Hypothalamus (tissue), 51 donors: ENCODE measurements at places on chromosomes 6 and 20.
A peak's percentile ranks its signal among the peaks of the same experiment; 100 is the strongest.

DNA sequence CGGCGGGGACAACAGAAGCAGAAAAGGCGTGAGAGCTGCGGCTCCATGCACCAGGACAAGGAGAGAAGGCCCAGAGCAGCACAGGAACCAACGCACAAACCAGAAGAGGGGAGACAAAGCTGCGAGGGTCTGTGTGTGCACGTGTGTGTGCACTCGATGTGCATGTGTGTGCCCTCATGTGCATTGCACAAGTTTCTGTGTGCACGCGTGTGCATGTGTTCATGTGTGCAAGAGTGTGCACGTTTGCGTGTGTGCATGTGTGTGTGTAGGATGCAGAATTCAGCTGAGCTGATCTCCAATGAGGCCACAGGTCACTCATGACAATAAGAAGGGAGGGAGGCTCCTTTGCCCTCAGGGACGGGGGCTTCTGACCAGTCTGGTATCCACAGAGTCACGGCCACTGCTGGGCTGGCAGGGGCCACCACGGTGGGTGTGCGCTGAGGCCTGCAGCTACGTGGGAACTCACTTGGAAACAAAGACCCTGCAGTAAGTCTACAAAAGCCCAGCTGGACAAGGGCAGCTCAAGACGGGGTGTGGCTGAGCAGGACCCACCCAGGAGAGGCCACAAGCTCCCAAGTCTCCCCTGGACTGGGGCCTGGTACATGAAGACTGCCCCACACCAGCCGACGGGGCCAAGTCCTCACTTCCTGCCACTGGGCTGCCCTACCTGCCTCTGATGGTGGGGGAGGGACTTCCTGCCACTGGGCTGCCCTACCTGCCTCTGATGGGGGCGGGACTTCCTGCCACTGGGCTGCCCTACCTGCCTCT is 48.1 kb upstream of the CHRNA4 start:
- no peak for DNase-seq

DNA sequence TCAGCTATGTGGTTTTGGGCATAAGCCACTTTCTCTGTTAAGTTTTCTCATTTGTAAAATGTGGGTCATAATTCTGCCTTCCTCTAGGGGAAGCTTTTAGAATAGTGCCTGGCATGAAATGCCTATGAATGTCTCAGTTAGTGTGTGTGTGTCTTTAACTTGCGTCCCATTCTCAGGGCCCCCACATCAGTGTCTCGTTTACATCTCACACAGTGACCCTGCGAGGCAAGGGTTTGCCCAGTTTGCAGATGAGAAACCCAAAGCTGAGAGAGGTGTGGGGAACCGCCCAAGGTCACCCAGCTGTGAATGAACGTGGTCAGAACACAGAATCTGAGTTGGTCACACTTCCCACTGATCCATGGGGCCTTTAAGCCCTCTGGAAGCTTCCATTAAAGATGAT is 14.1 kb downstream of the DYNLRB1 start:
- DNase-seq = no peak

- no peak for DNase-seq
Measured at GRCh38 chr6:158761746-158762145, 57.4 kb downstream of the EZR start.

- DNase-seq = peak; percentile 26
Measured at GRCh38 chr20:41276317-41276751, 41.2 kb downstream of the ZHX3 start.

GRCh38 chr6:170344631-170345576 is 38.3 kb downstream of the FAM120B start:
- DNase-seq = no peak

DNA sequence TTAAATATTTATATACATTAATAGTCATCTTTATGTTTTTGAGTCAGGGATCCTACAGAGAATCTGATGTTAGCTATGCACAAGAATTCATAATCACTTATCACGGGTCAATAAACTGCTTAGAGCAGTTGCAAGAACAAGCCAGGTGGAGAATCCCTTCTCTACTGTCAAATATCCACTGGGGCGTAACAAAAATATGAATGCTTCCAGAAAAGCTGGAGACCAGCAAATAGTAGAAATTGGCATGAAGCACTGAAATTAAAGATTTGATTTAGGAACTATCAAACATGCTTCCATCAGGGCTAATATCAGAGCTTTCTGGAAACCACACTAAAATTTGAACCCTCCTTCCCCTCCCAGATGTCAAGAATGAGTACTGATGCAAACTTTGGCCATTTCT is 37.3 kb downstream of the ADGRG6 start:
- no peak for DNase-seq

- DNase-seq = no peak
Measured at GRCh38 chr6:134574491-134574890, 256.6 kb upstream of the SGK1 start.

DNA sequence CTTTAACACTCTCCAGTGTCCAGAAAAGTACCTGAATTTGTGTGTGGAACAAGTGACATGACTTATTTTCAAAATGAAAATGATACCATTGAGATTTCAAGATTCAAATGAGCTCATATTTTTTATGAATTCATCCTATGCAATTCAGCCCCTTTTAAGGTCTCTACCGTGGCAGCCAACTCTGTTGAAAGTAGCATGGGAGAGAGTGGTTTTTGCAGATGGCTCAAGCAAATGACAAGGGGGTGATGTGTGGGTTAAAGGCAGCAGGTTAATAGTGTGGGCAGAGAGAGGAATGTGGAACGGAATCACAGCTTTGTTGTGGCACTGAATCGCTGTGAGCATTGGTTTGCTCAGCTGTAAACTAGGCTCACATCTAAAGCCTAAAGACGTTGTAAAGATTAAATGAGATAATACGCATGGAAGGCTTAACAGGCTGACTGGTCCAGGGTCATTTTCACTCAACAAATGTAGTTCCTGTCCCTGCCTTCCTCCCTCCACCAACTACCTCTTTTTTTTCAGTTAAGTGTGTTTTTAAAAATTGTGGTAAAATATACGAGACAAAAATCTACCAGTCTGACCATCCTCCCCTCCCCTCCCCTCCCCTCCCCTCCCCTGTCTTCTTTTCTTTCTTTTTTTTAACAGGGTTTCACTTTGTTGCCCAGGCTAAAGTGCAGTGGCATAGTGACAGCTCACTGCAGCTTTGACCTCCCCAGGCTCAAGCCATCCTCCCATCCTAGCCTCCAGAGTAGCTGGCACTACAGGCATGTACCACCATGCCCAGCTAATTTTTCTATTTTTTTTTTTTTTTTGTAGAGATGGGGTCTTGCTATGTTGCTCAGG is 114.7 kb upstream of the ZNF217 start:
- DNase-seq = no peak

GRCh38 chr20:52312132-52312729 is 120.7 kb upstream of the ZFP64 start:
- DNase-seq = no peak

GRCh38 chr20:610130-611046 is at the start of gene TCF15:
Gene TCF15 (minus strand): TSS chr20:610309. CDS start chr20:610237, 72 bp downstream.
- no peak for DNase-seq

- no peak for DNase-seq
Measured at GRCh38 chr6:155317186-155317585, 2.9 kb upstream of the TFB1M start.

GRCh38 chr6:144408161-144408560 is 123.0 kb downstream of the UTRN start:
- no peak for DNase-seq

- no peak for DNase-seq
Measured at GRCh38 chr6:29620630-29621029, 12.4 kb downstream of the GABBR1 start.

- no peak for DNase-seq
Measured at GRCh38 chr6:141252828-141253608, 879.7 kb upstream of the GJE1 start.

GRCh38 chr6:151551223-151551857 is 57.5 kb downstream of the CCDC170 start:
- no peak for DNase-seq

DNA sequence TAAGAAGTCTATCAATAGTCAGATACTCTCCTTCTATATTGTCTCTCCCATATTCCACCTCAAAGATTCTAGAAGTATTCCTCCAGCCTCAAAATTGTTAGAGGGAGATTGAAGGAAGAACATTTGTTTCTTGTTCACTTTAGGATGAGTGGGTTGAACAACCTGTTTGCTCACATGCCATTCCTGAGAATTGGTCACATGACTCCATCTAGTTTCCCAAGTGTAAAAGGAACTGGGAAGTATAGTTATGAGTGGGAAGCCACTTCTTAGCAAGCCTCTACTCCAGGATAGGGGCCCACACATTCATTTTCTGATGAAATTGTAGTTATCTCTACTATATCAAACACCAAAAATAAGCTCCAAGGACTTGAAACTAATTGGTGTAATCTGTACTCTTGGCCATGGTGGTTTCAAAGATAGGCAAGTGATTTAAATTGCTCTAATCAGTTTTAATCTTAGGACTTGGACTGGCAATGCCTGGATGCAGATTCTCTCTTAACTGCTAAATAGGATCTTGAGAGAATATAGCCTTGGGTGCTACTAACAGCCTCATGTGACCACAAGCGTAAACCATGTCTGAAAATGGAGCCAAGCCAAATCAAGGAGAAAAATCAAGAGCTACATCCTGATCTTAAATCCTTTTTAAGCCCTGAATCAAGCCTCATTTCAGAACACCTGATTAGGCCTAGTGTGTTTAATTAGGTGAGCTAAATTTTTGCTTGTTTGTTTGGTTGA is 758.7 kb upstream of the MAN1A1 start:
- no peak for DNase-seq

GRCh38 chr6:5962794-5963193 is 43.9 kb downstream of the NRN1 start:
- no peak for DNase-seq

DNA sequence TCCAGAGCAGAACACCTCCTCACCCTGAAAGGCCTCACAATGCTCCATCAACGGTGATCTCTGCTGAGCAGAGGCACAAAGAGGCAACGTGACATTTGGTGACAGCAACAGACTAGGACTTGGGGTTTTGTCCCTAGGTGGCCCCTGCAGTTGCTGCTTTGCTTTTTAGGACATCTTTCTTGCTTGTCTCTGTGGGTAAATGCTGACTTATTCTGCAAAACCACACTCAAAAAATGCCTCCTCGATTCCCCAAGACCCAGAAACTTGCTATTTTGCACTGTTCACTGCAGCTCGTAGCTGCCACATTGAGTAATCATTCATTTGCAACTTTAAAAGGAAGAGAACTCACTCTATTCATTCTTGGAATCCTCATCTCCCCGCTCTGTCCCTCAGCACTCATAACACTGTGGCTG is 209.9 kb downstream of the LY86 start:
- DNase-seq = no peak
